ENCODE measurements at places on chromosomes 7 and 10.

DNA sequence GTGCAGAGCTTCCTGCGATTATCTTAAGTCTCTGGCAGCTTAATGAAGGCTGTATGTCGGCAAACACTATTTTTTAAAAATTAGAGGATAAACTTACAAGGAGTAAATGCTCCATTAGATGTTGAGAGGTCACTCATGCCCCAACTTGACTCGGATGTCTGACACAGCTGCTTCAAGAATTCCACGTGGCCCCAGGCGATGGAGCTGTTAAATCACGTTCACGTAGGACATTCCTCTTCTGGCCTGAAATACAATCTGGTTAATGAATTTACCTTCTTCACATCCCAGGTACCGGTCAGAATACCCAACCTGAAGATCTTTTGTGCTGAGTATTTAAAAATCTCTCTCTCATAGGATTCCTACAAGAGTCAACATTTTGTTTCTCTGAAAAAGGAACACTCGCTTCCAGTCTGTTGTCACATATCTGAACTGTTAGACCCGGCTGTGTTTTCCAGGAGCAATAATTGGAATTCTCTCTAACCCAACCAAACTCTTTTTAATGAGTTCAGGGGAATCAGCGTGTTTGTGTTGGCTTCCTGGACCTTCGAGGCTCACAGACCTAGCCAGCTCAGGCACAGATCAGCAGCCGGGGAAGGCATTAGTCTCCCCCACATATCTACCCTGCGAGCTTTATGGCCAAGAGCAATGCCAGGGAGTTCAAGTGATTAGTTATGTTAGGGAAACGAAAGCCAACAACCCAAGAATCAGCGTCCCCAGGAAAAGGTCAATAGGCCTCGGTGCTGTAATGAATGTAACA is 284.9 kb downstream of the FGFR2 start:
- DNase-seq = no peak

DNA sequence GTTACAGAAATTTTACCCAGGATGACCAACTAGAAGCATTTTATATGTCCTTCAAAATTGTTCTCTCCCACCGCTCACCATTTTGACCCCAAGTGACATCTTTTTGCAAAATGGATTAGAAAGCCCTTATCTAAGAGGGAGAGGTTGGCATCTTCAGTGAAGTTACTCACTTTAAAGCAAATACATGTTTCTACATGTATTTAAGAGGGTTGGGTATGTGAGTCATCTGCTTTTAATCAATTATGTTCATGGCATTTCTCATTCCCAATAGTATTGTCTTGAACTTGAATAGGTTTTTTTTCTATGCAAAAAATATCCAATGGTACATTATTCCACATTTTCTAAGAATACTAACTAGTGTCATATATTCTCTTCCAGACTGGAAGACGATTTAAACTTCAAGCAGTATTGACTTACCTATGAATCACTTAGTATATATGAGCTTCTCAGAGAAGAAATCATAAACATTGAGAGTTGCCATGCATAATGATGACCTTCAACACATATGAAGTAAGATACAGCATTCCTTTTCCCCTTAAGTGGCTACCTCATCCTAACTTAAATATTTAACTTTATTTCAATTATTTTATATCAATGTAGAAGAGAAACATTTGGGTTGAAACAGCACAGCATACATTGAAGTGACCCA is 132.8 kb downstream of the POLR1F start:
- DNase-seq = no peak

DNA sequence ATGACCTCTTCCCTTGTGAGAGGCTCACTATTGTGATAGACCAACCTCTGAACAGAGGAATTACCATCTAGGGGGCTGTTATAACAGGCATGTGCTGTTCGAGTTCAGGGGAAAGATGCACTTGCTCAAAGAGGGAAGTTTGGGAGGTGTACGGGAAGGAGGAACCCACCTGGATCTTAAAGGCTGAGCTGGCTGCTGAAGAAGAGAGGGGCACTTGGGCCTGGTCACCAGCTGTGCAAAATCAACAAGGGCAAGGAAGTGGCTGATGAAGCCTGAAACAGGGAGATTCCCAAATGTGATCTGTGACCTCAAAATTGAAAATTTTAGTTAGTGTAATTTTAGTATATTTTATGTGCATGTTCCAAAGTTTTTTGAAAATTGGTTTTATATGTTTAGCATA is 407.2 kb downstream of the AUTS2 start:
- no peak for DNase-seq

DNA sequence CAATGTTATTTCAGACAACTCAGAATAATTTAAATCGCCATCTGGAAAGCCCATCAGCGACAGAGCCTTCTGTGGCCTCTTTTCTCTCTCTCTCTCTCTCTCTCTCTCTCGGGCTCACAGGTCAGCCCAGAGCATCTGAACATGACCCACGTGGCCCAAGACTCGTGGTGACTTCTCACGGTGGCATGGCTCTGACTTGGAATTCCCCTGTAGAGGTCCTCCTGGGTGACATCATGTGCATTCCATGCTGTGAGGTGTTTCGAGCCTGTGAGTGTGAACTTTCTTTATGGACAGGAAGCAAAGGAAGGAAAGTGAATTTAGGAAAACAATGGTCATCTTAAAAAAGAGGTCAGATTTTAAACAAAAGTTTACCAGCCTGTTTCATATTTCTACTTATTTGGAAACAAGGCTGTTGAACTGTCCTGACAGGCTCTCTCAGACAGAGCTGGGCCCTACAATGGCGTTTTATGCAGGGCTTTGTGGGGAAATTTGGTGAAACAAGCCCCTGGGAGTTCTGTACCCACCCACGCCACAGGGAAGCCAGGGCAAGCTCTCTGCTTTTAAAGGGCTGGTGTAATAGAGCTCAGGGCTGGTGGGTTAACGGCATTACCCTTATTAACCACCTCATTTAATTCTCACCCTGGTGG is 359.7 kb upstream of the ZNF32 start:
- DNase-seq = no peak

DNA sequence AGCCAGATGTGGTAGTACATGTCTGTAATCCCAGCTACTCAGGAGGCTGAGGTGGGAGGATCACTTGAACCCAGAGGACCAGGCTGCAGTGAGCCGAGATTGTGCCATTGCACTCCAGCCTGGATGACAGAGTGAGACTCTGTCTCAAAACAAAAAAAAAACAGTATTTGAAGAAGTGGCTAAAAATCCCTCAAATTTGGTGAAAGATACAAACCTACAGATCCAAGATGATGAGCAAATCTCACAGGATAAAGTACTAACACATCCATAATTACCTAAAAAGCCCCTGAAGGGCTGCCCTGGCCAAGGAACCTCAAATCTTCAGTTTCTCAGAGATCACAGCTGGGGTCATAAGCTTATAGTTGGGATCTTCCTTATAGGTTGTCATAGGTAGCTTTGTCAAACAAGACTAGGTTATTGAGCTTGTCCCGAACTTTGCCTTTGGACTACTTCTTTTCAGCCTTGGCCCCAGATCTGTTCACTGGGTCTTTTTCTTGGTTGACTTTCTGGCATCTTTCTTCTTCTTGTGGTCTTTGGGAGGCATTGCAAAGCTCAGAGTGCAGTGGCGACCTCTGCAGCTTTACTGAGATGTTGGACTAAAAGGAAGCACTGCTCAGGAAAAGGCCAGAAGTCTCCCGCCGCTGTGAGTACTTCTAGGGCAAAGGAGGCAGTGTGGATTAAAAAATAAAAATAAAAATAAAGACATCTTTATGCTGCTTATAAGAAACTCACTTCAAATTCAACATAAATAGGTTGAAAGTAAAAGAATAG is 28.6 kb upstream of the SAR1A start:
- DNase-seq = no peak

- no peak for DNase-seq
These were observed 19.8 kb downstream of the ZNF467 start for GRCh38 chr7:149753375-149754233.

All from activated B cell treated with CpG ODN at 0.5 μM for 24 hours (primary cell).